GM06990 (cell line): ENCODE measurements at places on chromosomes 1 and 21.
A peak's percentile ranks its signal among the peaks of the same experiment; 100 is the strongest.

DNA sequence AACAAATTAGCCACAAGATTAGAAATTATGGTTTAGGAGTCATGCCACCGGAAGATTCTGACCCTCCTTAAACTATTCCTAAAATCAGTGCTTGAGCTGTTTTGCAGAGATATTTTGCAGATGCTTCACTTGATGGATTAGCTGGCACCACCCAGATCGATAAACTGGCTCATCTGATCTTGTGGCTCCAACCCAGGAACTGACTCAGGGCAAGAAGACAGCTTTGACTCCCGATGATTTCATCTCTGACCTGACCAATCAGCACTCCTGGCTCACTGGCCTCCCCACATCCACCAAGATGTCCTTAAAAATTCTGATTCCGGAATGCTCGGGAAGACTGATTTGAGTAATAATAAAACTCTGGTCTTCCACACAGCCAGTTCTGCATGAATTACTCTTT lies 221.6 kb downstream of the RHOU start:
- no peak for DNase-seq

- DNase-seq: no peak
Observed at GRCh38 chr1:20083178-20083944, 13.4 kb downstream of the PLA2G5 start.

- DNase-seq: no peak
Observed at GRCh38 chr1:47883963-47884362, 113.2 kb downstream of the TRABD2B start.

DNA sequence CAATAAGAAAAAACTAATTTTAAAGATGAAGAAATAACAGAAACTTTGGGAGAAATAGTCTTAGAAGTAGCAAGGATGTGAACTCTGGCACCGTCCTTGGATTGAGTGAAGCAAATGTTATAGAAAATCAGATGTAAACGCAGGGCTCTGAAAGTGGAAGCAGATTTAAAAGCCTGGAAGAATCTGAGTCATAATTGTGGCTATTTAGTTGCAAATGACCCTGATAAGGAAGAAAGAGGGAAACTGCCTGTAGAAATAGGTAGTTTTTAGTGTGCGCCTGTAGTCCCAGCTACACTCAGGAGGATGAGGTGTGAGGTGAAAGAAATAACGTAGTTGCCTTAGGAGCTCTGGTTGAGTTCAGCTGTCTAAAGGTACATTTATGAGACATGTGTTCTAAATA lies 101.0 kb downstream of the NGF start:
- DNase-seq: no peak

DNA sequence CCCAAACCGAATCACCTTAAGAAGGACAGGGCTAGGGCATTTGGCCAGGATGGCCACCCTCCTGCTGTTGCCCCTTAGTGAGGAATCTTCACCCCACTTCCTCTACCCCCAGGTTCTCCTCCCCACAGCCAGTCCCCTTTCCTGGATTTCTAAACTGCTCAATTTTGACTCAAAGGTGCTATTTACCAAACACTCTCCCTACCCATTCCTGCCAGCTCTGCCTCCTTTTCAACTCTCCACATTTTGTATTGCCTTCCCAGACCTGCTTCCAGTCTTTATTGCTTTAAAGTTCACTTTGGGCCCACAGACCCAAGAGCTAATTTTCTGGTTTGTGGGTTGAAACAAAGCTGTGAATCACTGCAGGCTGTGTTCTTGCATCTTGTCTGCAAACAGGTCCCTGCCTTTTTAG lies 3.6 kb downstream of the BTG2 start:
- DNase-seq: no peak

GRCh38 chr1:167899253-167899681 lies 14.7 kb downstream of the ADCY10 start:
- peak; percentile 48 for DNase-seq
